ENCODE measurements at places on chromosomes 6 and 20. TPM values are rescaled to one million over a fixed set of nuclear protein-coding genes. Genes with fewer than 3 reads are reported as not detected.
A peak's percentile ranks its signal among the peaks of the same experiment; 100 is the strongest.

DNA sequence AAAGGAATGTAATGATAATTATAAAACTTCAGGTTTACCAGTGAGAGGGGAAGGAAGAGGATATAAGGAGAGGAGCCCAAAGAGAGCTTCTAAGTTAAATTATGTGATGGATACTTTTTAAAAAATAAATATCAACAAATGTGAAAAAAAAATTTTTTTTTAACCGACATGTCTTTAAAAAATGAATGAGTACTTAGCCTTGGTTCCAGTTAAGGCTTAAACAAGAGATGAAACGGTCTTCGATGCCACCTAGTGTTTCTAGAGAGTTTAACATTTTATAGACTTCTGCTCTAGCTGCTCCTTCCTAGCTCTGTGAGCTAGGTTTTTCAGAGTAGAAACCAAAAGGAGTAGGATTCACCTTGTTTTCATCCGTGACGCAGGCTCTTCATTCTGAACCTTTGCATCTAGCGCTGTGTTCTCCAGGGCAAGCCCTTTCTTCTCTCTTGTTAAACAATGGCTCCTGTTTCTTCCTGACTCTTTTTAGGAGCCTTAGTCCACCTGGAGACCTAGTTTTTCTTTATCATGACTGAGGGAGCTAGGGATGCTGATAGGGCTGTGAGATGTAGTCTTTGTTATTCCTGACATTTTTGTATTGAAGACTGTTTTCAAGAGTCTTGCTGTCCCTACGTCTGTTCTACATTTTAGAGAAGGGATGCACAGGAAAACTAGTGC, 42.4 kb upstream of the GNRH2 start:
- DNase-seq, result peak; percentile 80

DNA sequence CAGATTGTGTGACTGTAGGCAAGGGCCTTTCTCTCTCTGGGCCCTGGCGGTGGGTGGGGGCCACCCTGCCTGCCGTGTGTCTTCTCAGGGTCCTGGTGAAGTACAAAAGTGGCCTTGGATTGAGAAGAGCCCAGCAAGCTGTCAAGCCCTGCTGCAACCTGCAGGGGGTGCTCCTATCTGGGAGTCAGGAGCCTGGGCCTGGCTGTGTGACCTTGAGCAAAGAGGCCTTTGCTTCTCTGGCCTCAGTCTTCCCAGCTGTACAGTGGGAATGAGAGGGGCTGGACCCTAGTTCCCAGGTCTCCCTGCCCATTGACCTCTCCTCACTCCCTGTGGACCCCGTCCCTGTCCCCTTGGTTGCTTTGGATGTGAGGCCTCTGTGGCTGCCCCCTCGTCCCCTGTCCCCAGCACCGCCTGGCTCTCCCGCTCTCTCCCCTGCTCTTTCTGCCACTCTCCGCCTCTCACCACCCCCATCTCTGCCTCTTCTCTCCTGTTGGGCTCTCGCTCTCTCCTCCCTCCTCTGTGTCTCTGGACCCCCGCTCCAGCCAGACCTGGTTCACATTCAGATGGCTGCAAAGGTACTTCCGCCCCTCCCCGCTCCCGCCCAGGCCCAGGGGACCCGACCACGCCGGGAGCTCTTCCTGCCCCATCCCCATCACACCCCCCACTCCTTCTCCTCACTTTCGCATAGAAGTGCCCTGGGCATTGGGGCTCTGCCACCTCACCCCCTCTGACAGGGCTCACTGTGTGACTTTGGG, 46.7 kb downstream of the SRC start:
- DNase-seq, result no peak

GRCh38 chr20:29319725-29320124, 1937.7 kb upstream of the DEFB115 start:
- no peak for DNase-seq

GRCh38 chr6:64290867-64291266, 655.3 kb downstream of the PHF3 start:
- no peak for DNase-seq

- DNase-seq, result no peak
Measured at GRCh38 chr20:42083280-42083679, 465.1 kb upstream of the CHD6 start.

DNA sequence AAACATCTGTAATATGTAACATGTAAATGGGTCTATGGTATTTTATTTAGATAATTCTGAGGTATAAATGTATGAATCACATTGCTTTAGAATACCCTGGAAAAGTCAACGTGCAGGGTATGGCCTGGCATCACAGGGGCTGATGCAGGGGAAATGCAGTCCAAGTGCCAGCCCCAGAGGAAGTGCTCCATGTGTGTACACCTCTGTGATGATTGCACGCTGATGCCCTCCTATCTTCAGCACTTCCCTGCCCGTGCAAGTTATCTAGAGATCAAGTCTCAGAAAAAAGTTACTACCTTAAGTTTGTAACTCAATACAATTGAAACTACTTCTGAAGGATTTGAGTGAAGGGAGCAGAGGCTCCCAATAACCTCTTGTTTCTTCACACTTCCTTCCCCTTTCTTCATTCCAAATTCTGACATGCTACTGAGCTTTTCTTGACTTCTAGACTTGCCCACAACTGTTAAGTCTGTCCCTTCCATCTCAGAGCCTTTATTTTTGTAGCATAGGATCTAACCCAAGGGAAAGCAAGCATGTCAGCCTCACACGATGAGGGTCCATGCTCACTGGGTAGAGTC, 2.2 kb downstream of the SMLR1 start:
- no peak for DNase-seq

- no peak for DNase-seq
Measured at GRCh38 chr6:53920881-53921280, 126.1 kb downstream of the LRRC1 start.

GRCh38 chr20:38635721-38636288, 34.2 kb downstream of the ARHGAP40 start:
- DNase-seq, result no peak

- peak; percentile 32 for DNase-seq
Measured at GRCh38 chr6:90574610-90575009, 12.3 kb downstream of the MAP3K7 start.

DNA sequence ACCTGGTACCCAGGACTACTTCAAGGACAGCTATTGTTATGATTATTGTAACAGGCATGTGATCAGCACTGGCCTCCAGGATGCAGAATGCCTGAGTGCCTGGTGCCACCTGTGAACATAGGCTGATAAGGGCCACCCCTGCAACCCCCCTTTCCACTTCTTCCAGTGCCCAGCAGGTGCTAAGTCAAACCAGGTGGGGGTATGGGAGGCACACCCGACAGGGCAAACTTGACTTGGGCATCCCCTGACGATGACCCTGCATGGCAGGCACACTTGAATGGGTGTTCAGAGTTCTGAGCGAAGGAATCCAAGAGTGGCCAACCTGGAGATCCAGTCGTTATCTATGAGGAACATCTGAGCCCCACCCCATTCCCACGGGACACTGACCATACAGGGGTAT, 3.4 kb downstream of the ADA start:
- DNase-seq, result no peak

GRCh38 chr6:75556240-75556639, 45.4 kb upstream of the SENP6 start:
- peak; percentile 32 for DNase-seq

- DNase-seq, result no peak
Measured at GRCh38 chr6:14176429-14176828, 58.9 kb downstream of the CD83 start.

DNA sequence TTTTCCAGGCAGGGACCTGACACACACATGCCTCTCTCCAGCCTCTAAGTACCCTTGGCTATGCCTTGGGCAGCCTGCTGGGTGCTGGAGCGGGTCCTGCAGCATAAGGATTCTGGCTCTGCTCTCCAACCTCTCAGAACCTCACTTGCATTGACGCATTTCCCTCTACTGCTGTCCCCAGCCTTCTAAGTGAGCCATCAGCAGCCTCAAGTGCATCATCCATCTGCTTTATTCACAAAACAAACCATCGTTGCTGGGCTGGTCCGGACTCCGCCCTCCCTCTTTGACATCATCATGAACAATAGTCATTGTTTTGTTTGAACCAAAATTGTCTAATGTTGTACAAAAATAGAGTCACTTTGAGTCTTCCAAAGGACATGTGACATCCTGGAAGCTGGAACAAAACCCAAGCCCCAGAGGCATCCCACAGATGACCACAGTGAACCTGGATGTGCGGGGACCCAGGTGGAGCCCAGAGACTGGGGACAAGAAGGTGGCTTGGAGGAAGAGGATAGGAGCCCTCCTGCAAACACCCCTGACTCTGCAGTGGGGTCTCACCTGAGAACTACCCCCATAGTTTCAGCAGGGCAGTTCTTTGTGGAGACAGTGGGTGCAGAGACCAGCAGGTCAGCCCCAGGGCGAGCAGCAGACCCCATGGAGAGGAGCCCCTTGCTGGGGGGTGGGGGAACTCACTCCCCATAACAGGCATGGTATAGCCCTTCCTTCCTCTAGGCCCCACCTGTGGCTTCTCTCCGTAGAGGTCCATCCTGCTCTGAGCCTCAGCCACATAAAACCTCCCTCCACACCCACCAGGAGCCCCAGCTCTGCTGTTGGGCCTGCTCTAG, 230.1 kb downstream of the SYNDIG1 start:
- no peak for DNase-seq

DNA sequence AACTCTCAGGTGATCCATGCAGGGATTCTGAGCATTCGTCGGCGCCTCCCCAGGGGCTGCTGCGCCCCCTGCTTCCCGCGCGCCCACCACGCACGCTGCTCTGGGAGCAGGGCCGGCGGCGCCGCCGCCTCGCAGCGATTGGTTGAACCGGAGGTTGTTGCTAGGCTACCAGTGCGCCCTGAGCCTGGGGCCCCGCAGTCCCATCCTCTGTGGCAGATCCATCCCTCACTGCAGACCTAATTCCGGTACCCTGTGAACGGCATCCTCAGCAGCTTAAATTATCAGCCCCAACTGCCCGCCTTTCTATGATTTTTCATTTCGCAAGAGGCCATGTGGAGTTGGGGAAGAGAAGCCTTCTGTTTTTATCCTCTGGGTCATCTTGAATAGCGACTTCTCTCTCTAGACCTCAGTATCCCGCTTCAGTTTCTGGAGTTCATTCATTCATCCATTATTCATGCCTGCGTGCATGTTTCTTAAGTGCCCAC, 15.4 kb downstream of the PNPLA1 start:
- DNase-seq, result peak; percentile 92

GRCh38 chr6:46756469-46757213, 9.9 kb downstream of the ANKRD66 start:
- no peak for DNase-seq

DNA sequence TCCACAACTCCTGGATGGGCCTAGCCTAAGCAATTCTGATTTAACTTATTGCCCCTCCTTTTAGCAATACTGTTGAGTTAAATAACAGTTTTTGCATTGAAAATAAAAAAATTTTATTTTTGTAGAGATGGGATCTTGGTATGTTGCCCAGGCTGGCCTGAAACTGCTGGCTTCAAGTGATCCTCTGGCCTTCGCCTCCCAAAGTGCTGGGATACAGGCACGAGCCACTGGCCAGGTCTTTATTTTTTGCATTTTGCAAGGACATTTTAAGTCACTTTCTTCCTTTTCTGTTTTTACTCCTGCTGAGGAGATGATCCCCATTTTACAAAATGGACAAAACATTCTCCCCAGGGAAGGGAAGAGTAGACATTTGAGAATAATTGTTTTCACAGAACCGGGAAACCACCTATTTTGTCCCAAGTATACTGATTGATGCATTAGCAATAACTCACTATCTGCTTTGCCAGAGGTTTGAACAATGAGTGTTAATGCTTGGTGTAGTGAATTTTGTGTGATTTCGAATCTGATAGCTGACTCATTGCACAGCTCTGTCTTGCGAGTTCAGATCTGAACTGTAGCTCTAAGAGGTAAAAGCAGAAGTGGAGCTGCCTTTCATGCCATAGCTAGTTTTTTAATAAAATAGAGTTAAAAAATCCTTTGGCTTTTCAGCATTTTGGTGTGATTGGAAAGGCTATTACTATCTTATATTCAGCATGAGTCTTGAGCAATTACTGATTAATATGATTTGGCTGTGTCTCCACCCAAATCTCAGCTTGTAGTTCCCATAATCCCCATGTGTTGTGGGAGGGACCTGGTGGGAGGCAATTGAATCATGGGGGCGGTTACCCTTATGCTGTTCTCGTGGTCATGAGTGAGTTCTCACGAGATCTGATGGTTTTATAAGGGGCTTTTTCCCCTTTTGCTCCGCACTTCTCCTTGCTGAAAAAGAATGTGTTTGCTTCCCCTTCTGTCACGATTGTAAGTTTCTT, 20.9 kb downstream of the IGF2R start:
- no peak for DNase-seq

DNA sequence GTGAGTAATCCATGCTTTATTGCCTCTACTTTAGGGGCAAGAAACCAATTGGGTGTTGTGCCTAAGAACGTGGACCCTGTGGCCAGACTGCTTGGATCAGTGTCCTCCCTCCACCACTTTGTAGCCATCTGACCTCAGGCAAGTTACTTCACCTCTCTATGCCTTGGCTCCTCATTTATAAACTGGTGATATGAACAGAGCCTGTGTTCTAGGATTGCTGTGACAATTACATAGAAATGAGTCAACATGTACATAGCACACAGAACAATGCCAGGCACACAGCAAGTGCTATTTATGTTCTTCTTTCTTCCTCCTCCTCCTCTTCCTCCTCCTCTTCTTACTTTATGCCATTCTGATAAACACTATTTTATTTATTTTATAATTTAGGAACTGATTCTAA, 339.4 kb downstream of the CD83 start:
- DNase-seq, result no peak

DNA sequence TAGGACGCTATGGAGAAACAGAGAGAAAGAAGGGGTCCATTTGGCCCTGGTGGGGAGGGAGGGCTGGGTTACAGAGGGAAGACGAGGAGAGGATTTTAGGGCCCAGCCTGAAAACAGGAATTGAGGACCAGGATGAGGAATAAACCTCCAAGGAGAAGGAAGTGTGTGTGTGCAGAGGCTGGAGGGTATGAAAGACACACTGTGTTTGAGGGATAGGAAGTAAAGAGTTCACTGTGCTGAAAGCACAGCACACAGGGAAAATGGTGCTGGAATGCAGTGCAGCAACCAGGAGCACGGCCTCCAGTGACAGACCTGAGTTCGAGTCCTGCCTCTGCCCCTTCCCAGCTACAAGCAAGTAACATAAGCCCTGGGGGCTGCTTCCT, 7.8 kb downstream of the MBOAT1 start:
- DNase-seq, result no peak

DNA sequence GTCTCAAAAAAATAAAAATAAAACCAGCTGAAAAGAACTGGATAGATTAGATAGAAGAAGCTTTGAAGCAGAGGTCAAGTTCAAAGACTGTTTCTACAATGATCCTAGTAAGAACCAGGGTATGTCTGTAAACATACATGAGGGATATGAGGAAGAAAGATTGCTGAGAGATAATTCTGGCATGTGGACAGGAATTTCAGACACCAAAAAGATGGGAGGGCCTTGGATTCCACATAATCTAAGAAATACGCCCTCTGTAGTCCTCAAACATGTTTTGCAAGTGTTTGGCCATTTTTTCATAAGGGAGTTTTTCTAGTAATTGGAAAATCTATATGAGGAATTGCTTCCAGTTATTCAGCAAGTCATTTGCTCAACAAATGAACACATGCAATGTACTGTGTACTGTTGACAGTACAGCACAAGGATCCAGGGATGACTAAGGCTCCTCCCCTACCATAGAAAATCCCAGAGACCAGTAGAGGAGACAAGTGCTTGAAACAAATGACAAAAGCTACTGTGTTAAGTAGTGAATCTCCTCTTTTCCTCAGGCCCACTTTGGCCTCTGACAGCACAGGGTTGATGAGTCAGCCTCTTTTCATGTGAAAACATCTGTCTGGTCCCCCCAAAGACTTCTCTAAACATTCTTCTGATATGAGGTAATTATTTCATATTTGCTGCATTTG, 795.9 kb downstream of the MAFB start:
- no peak for DNase-seq

Gene RSPH4A
- polyA plus RNA-seq, result 0.75 TPM

Gene CPXM1
- polyA plus RNA-seq, result 12.3 TPM

Gene SRSF6
- polyA plus RNA-seq, result 19.5 TPM

Gene SYCP2L
- 0.75 TPM for polyA plus RNA-seq

Gene DNAH8
- not detected for polyA plus RNA-seq
